ENCODE measurements at places on chromosomes 1 and 21. TPM values are rescaled to one million over a fixed set of nuclear protein-coding genes. Genes with fewer than 3 reads are reported as not detected.
A peak's percentile ranks its signal among the peaks of the same experiment; 100 is the strongest.

The PLEKHA6 gene
- total RNA-seq = 2.8 TPM

The JTB gene
- total RNA-seq = 146 TPM

DNA sequence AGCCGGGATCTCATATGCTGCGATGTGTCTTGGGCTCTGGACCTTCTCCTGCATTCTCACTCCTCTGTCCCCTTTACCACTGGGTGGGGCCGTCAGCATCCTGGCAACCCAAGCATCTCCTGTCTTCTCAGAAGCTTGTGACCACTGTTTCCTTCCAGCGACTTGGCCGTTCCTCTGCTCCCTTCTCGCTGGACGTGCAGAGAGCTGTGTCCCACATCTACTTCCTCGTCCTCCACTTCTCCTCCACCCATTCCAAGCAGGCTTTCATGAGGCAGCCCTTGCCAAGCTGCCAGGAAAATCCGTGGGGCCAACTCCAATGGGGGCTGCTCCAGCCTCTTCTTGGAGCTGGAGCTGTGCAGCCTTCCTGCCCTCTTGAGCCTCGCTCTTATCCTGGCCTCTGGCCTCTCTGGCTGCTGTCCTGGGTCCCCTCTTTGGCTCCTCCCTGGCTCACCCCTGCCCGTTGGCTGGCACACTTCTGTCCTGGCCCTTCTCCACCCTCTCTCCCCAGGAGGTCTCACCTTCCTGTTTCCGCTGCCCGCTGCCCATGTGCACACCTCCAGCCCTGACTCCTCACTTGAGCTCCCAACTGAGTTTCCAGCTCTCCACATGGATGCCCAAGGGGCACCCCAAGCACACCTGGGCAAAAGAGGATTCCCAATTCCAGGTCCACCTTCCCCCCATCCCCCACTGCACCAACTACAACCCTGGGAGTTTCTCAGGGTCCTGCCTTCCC is 8.7 kb downstream of the FAM131C start:
- no peak overlapping the region for H3K27ac ChIP-seq
- no peaks in the 10 kb centered on the region for H3K27me3 ChIP-seq

DNA sequence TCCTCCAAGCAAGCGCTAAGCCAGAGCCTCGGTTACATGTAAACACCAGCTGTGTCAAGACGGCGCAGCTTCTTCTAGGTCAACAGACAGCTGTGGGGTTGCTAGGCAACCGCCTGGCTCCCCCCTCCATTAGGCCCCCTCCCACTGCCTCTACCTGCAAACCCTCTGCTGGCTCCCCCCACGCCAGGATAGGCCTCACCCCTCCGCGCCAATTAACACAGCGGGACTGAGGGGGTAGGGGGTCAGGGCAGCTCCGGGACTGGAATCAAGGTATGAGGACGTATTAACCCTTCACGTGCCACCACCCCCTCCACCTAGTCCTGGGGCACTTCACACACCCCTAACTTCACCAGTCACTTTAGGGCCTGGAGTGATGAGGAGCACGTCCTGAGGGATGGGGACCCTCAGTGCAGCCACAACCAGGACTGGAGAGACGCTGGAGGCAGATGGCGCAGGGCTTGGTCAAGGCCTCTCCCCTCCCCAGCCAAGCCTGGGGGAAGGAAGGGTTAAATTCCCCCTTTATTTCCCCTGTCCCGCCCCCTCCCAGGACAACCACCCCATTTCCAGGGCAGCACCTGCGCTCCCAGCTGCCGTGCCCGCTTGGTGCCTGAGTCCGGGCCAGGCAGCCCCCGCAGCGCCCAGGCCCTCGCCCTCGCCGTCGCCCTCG is 37.4 kb upstream of the WASF2 start:
- H3K27me3 ChIP-seq = no peaks in the 10 kb centered on the region
- peak; percentile 94 for DNase-seq
- no peak overlapping the region for H3K4me3 ChIP-seq
- H3K27ac ChIP-seq = peak overlapping the region; percentile 90
- no peaks in the 10 kb centered on the region for H3K36me3 ChIP-seq

GRCh38 chr1:57137980-57138379 is 172.2 kb upstream of the C8B start:
- H3K27ac ChIP-seq = no peak overlapping the region
- no peaks in the 10 kb centered on the region for H3K36me3 ChIP-seq
- no peak for DNase-seq
- no peaks in the 10 kb centered on the region for H3K27me3 ChIP-seq

DNA sequence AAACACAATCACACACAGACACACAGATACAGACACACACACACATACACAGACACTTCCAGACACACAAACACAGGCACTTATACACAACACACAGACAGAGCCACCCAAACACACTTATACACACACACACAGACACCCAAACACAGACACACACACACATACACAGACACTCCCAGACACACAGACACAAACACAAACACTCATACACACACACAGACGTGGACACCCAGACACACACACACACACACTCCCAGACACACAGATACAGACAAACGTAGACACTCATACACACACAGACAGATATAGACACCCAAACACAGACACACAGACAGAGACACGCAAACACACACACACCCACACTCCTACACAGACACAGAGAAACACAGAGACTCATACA is 272.1 kb downstream of the GRIK3 start:
- no peaks in the 10 kb centered on the region for H3K27me3 ChIP-seq
- H3K4me1 ChIP-seq = no peaks in the 10 kb centered on the region
- DNase-seq = no peak
- H3K27ac ChIP-seq = no peak overlapping the region

- no peak for DNase-seq
- H3K4me1 ChIP-seq = no peaks in the 10 kb centered on the region
- H3K36me3 ChIP-seq = no peaks in the 10 kb centered on the region
Observed at GRCh38 chr1:157653494-157653873, 47.1 kb downstream of the FCRL3 start.

GRCh38 chr1:58981392-58981791 is 197.5 kb upstream of the JUN start:
- peaks cover 14% of the 10 kb centered on the region for H3K4me1 ChIP-seq
- H3K4me3 ChIP-seq = no peak overlapping the region
- no peak overlapping the region for H3K27ac ChIP-seq
- DNase-seq = no peak
- no peaks in the 10 kb centered on the region for H3K27me3 ChIP-seq

- H3K36me3 ChIP-seq = no peaks in the 10 kb centered on the region
- no peak overlapping the region for H3K27ac ChIP-seq
- H3K27me3 ChIP-seq = no peaks in the 10 kb centered on the region
- peak; percentile 82 for DNase-seq
Observed at GRCh38 chr1:41810446-41810845, 108.3 kb downstream of the HIVEP3 start.

Measured in lung (tissue), 17 donors.